ENCODE measurements at places on chromosomes 12 and 14.

- DNase-seq = no peak
Measured at GRCh38 chr12:65266408-65266807, 12.1 kb upstream of the MSRB3 start.

GRCh38 chr12:15278816-15279658 lies 43.3 kb upstream of the PTPRO start:
- no peak for DNase-seq

GRCh38 chr14:101859538-101859902 lies 98.0 kb downstream of the PPP2R5C start:
- no peak for DNase-seq

DNA sequence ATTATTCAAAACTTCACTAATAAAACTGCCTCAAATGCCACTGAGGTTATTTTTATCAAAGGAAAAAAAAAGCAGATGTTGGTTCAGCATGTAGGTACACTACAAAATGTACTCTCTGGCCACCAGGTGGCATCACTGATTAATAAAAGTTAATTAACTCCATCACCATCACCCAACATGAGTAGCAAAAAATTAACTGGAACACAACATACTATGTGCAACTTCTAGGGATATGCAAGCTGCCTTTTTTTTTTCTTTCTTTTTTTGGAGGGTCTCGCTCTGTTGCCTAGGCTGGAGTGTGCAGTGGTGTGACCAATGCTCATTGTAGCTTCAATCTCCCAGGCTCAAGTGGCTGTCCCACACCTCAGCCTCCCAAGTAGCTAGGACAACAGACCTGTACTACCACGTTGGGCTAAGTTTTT lies 43.8 kb upstream of the NR2C1 start:
- DNase-seq = peak; percentile 49

GRCh38 chr12:115320451-115320850 lies 636.5 kb upstream of the TBX3 start:
- DNase-seq = no peak

GRCh38 chr12:128594521-128594920 lies 229.2 kb downstream of the SLC15A4 start:
- no peak for DNase-seq

DNA sequence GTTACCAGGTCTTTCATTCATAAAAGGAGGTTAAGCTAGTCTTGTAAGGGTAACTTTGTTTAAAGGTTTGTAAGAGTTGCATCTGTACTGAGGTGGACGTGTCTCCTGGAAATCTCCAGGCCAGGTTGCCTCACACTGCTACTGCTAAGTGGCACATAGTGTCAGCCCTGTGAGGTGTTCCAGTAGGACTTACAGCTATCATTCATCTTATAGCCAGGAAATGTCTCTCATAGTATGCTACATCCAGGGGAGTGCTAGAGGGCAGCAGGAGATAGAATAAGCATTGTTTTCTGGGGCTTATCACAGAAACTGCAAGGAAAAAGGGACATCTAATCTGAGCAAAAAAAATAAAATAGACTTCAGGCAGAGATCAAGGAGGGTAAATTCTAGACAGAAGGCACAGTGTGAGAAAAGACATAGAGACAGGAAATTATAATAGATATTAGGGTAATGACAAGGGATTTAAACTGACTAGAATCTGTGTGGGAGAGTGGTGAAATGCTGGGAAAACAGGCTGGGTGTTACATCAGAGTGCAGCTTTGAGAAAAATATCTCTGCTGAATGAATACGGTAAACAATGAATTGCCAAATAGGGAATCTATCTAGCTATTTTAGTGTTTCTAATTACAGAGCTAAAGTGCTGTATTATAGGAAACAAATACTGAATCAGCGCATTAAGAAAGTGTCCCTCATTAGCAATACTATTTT lies 205.1 kb upstream of the ABCD2 start:
- no peak for DNase-seq

DNA sequence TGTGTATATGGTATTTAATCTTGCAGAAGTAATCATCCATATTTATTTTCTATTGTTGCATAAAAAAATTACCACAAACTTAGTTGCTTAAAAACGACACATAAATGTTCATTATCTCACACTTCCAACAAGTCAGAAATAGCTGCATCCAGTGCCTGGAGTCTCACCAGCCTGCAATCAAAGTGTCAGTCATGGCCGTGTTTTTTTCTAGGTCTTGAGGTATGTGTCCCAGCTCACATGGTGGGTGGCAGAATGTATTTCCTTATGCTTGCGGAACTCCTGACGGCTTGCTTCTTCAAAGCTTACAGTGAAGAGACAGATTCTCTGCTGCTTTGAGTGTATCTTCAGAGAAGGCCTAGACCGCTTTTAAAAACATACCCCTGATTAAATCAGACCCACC lies 670.2 kb upstream of the LMO3 start:
- DNase-seq = no peak

- no peak for DNase-seq
Measured at GRCh38 chr12:32108787-32109186, 2.1 kb downstream of the BICD1 start.

DNA sequence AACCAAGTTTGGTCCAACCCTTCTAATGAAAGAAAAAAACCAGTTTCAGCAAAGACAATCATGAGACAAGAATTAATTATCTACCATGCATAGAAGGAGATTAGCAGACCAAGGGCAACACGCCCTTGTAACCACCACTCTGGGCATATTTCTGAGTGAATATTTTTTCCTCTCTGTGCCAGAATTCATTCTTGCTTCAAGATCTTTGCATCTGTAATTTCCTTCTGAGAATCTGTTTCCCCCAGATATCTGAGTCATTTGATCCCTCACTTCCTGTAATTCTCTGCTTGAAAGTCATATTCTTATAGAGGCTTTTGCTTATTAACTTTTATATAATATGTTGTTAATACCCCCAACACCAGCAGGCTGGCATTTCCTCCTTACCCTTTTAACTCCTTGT lies 243.7 kb downstream of the SLC16A7 start:
- DNase-seq = no peak

DNA sequence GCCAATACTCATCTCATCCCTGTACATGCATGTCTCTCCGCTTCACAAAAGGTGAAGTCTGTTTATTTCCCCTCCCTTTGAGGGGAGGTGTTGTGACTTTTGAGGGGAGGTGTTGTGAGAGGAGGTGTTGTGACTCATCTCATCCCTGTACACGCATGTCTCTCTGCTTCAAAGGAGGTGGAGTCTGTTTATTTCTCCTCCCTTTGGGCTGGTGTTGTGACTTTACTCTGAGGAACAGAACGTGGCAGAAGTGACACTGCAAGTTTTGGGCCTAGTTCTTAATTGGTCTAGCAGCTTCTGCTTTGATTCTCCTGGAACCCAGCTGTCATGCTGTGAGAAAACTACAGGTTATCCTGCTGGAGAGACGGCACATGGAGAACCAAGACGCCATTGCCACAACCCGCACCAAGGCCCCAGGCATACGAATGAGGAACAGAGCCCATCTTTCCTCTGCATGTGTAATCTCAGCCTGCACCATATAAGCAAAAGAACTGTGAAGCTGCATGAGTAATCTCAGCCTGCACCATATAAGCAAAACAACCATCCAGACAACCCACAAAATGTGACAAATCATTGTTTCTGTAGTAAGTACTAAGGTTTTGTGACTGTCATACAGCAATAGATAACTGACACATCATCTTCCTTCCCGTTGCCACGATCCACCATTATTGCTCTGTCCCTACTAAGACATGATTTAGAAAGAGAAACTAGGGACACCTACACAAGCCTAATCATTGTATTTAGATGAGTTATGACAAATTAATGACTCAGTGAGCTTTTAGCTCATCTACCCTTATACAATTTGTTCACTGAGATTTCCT lies 30.0 kb downstream of the GALNT4 start:
- DNase-seq = peak; percentile 31

Data from stimulated activated CD4-positive, alpha-beta T cell treated with anti-CD3 and anti-CD28 coated beads, Interleukin-4, amount 100 ng/mL, for 1 hour (primary cell).